Activated CD8-positive, alpha-beta T cell treated with anti-CD3 and anti-CD28 coated beads, Interleukin-2, amount 10 ng/mL, durations not matched to agents 7 days and 5 days (primary cell): ENCODE measurements at places on chromosomes 6 and 20. TPM values are rescaled to one million over a fixed set of nuclear protein-coding genes. Genes with fewer than 3 reads are reported as not detected.

Gene NRSN1
- total RNA-seq: not detected

Gene SLC24A3
- total RNA-seq: not detected

Gene ENPP3
- total RNA-seq: 0.47 TPM

Gene NANP
- total RNA-seq: 5.0 TPM

Gene SIRT5
- total RNA-seq: 12.1 TPM

Gene DDX39B
- total RNA-seq: 477 TPM

Gene LRP11
- 1.4 TPM for total RNA-seq

Gene CTAGE9
- total RNA-seq: not detected

Gene PRDM13
- not detected for total RNA-seq

Gene TNFRSF21
- total RNA-seq: 0.16 TPM

Gene MYL9
- total RNA-seq: 0.18 TPM

Gene MLN
- not detected for total RNA-seq

Gene GATA5
- not detected for total RNA-seq

Gene ENPP1
- 0.29 TPM for total RNA-seq

Gene ZSCAN31
- total RNA-seq: 0.68 TPM

Gene ZC2HC1B
- not detected for total RNA-seq

Gene BFSP1
- 0.55 TPM for total RNA-seq

Gene INSM1
- not detected for total RNA-seq

Gene SNAP91
- not detected for total RNA-seq
